ENCODE measurements at places on chromosomes 13 and 19.

DNA sequence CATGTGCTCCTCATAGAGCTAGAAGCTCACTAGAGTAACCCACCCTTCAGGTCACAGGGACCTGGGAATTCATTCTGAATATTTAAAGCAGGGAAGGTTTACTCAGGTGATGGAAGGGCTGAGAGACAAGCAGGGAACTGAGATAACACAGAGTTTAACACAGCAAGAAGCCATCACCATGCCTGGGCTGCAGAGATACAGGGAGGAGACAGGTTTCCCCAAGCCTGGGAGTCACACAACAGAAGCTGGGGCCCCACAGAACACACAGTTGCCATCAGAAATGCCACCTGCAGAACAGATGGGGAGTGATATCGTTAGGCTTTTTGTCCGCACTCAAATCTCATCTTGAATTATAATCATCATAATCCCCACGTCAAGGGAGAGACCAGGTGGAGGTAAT, 7.9 kb upstream of the CYSLTR2 start:
- DNase-seq, result no peak

DNA sequence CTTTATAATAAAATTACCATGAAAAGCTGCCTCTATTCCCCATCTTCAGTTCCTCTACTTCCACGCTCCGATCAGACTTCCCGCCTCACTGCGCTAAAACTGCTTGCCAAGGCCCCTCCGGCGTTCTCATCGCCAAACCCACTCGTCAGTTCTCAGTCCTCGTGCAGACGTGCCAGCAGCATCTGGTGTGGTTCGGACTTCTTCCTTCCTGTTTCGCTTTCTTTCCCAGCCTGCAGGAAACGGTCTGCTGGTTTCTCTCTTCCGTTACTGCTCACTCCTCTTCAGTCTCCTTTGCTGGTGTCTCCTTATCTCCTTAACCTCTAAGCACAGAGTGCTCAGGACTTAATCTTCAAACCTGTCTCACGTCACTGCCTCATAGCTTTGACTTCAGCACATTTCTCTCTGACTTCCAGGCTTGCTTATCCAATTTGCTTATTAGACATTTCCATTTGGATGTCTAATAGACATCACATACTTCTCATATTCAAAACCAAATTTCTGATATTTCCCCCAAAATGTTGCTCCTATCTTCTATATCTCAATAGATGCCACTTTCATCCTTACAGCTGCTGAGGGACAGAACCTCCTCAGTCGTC, 40.3 kb downstream of the RCBTB2 start:
- peak; percentile 81 for DNase-seq

GRCh38 chr19:42200116-42200715, 17.3 kb downstream of the DEDD2 start:
- DNase-seq, result no peak

DNA sequence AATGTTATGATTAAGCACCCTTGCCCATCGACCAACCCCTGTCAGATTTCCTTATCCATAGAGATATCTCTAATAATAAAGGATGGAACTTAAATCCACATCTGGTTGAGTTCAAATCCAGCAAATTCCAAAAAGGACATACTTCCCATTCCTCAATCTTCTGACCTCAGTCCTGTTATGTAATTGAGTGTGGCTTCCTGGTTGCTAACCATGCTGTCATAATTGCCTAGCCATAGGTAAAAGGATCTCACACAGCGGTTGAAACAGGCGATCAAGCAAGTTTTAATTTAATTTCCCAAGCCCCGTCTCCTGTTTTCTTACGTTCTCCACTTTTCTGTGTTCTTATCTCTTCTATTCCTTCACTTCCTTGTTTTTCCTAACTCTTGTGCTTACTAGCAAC, 550.3 kb downstream of the GPC6 start:
- no peak for DNase-seq

- DNase-seq, result no peak
Measured at GRCh38 chr13:99944102-99944501, 27.5 kb downstream of the ZIC5 start.

- peak; percentile 26 for DNase-seq
Measured at GRCh38 chr13:96089749-96090239, at the start of gene HS6ST3. HS6ST3 (plus strand) TSS chr13:96090107.

Measured in dermis blood vessel endothelial cell (primary cell).